Right renal cortex interstitium (tissue), 3 donors: ENCODE measurements at places on chromosomes 4 and X. TPM values are rescaled to one million over a fixed set of nuclear protein-coding genes. Genes with fewer than 3 reads are reported as not detected.

DNA sequence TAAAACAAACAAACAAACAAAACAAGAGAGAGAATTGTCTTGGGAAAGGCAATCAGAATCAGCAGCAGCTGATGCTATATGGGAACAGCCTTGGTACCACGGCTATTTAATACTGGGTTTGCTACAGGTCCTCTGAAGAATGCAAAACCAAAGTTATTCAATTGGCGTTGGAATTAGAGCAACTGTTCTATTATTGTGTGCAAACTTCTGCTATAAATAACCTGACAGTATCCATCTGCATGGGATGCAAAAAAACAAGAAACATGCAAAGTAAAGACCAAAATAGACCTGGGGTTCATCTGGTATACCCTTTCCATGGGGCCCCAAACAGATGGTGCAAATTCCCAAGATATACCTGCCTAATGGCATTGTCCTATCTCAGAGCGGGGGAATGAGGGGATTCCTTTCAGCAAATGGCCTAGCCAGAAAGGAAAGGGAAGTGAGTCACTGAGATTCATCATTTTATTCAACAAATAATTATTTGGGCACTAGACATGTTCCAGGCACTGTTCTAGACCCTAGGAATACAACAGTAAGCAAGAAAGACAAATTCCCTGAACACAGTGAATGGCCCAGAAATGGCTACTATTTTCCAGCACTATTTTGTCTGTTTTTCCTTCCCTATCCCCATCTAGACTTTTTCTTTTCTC, 268.9 kb downstream of the FBXW7 start:
- no peak for DNase-seq

GRCh38 chrX:72498782-72499181, 73.9 kb downstream of the HDAC8 start:
- DNase-seq: no peak

- DNase-seq: no peak
Observed at GRCh38 chr4:188821500-188821899, 682.3 kb downstream of the TRIML1 start.

GRCh38 chrX:103446665-103447302, 70.4 kb downstream of the BEX3 start:
- no peak for DNase-seq

- DNase-seq: no peak
Observed at GRCh38 chr4:35342833-35343232, 901.5 kb downstream of the ARAP2 start.

- no peak for DNase-seq
Observed at GRCh38 chr4:87204559-87204958, 15.9 kb downstream of the KLHL8 start.

TGIF2LX gene
- not detected for polyA plus RNA-seq

- DNase-seq: no peak
Observed at GRCh38 chrX:149060921-149061320, 444.2 kb downstream of the IDS start.

MAGEA2B gene
- polyA plus RNA-seq: not detected

ASMT gene
- polyA plus RNA-seq: 0.11 TPM

GCNA gene
- polyA plus RNA-seq: 2.1 TPM

DNA sequence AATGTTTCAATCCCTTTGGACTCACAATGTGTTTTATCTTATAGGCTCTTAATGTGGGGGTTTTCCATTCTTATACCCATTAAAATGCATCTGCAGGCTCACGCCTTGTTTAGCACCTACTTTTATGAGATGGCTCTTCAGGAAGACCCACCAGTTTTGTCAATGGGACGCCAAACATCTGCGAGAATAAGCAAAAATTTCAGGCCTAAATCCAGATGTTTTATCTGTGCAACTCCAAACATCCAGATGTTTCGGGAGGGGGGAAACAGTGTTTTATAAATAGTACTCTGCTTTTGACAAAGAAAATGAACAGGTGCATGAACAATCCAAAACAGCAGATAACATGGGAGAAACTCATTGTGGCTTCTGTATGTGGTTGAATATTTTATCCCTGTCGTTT, 342.8 kb downstream of the DHX15 start:
- DNase-seq: no peak

DNA sequence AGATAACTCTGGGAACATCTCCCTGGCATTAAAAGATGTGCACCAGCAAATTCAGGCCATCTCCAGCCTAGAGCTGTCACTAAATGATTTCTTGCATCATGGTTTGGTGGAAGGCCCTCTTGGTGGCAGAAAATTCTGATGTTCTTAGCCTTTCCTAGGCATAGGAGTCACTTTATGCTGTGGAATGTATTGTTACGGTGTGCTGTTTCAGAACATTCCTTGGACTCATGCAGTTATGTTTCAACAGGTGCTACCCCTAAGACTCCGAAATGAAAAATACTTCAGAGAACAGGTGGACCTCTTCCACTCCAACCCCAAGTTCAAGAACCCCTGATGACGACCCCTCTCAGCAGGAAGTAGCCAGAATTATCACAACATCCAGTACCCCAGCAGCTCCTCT, 20.3 kb upstream of the PAPSS1 start:
- DNase-seq: no peak

GRCh38 chrX:135740681-135741149, 27.3 kb downstream of the CT45A1 start:
- no peak for DNase-seq

DNA sequence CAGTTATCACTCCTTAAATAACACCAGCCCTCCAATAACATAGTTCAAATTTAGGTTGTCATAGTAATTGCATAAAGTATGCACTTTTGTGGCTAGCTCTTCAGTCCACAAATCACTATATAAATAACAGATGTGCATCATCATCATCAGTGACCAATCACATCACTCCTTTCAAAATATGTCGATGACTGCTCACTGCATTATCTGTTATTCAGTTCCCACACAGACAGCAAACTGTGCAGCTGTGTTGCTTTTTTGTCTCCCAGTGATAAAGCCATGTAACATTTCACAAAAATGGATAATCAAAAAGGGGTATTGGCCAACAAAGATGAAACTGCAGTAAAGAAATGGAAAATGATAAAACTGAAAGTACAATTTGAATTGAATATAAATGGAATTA, 205.4 kb downstream of the DCLK2 start:
- DNase-seq: no peak

GRCh38 chr4:148192526-148192925, 249.7 kb downstream of the NR3C2 start:
- no peak for DNase-seq

DNA sequence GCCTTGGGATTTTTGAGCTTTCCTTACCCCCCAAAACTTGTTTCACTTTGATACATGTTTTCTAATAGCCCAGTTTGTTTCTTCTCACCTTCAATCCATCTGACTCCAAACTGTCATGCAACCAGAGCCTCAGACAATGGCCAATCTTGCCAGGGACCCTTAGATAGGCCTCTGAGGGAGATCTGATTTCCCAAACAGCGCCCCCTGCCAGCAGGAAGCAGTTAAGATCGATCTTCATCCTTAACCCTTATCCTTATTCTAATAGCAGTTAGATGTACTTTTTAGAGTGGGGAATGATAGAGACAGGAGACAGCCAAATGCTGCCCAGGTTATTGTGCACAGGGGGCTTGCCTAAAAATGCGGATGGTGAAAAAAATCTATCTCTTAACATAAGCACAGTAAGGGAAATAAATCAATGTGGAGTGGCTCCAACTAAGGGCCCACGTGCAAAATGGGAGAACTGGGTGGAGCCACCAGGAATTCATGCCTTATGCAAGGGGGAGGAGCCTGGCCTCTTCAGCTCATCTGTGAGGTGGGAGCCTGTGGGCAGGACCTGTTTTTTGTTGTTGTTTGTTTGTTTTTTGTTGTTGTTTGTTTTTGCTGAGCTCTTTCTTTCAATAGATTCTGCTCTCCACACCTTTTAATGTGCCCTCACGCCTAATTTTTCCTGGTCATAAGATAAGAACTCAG, 833.6 kb upstream of the AGA start:
- no peak for DNase-seq

DNA sequence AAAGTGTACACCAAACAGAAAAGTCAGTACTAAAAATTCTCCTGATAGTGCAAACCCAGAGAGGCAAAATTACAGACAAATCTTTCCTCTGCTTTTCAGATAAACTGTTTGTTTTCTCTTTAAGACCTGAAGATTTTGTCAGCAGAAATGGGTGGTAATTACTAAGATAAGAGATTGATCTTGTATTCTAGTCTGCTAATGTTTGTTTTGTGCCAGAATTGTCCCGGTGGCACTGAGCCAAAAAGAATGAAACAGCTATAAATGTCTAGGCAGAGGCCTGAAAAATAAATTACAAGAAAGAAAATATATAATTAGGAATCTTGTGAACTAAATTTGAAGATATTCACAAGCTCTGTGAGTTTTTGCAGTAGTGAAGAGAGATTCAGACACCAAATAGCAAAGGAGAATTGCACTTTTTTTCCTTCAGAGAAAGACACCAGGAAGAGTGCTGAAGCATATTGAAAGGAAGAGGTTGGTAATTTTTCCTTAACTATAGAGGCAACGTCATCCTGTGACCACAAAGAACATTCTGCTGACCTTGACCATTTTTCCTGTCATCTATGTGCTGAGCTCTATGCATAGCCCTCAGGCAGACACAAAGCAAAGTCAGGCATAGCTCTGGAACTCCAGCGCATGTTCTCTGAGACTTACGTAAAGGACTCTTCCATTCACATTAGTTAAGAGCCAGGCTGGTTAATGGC, 314.5 kb upstream of the RASGEF1B start:
- no peak for DNase-seq

- peak; percentile 36 for DNase-seq
Observed at GRCh38 chrX:1249101-1249887, 19.3 kb upstream of the CSF2RA start.

ASB5 gene
- 0.10 TPM for polyA plus RNA-seq

GRCh38 chr4:73675623-73676022, 55.4 kb upstream of the RASSF6 start:
- no peak for DNase-seq

- DNase-seq: no peak
Observed at GRCh38 chr4:167274351-167274750, 40.1 kb upstream of the SPOCK3 start.
